ENCODE measurements at places on chromosomes 2 and 18.

- DNase-seq, result no peak
Measured at GRCh38 chr18:48137374-48138081, 207.1 kb upstream of the SMAD2 start.

DNA sequence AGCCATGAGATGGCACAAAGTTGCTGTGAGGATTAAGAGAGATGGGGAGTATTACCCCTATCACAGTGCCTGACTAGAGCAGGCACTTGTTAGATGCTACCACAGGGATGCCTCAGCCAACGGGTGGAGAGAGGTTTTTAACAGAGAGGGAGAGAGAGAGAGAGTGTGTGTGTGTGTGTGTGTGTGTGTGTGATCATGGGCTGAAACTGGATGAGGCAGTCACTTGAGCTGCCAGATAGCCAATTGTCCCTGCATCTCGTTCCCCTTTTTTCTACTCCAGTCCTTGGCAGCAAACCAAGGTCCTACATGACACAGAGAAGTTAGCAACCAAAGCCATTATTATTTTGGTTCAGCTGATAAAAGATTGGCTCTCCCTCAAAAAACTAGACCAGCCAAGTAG, 3.0 kb downstream of the CD8A start:
- no peak for DNase-seq

DNA sequence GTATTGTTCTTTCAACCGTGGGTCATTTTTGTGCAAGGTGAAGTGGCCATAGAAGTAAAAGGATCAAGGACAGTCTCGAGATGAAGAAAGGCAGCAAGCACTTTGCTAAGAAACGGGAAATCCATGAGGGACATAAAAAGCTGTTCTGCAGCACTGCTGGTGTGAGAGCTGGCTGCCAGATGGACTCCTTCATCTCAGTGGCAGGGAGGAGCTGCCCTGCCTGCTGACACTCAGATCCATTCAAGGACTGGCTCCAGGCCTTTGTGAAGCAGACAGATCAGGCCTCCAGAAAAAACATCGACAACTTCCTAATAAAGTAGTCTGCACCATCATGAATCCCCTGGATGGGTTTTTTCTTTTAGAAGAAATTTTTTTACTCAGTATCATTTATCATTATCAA, 29.5 kb downstream of the RMC1 start:
- no peak for DNase-seq

DNA sequence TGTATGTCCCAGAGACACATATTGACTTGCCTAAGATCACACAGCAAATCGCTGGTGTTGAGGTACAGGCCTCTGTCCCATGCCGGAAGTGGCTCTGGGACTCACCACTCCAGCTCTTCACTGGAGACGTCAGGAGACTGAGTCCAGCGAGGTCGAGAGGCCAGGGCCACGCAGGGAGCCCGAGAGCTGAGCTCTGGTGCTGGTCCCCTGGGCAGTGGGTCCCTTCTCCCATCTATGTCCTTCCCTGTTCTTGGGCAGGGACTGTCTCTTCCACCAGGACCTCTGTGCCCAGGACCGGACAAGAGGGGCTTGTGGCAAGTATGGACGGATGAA, 62.4 kb upstream of the TWIST2 start:
- DNase-seq, result no peak

GRCh38 chr18:15165048-15165447, 417.1 kb downstream of the ANKRD30B start:
- DNase-seq, result no peak

DNA sequence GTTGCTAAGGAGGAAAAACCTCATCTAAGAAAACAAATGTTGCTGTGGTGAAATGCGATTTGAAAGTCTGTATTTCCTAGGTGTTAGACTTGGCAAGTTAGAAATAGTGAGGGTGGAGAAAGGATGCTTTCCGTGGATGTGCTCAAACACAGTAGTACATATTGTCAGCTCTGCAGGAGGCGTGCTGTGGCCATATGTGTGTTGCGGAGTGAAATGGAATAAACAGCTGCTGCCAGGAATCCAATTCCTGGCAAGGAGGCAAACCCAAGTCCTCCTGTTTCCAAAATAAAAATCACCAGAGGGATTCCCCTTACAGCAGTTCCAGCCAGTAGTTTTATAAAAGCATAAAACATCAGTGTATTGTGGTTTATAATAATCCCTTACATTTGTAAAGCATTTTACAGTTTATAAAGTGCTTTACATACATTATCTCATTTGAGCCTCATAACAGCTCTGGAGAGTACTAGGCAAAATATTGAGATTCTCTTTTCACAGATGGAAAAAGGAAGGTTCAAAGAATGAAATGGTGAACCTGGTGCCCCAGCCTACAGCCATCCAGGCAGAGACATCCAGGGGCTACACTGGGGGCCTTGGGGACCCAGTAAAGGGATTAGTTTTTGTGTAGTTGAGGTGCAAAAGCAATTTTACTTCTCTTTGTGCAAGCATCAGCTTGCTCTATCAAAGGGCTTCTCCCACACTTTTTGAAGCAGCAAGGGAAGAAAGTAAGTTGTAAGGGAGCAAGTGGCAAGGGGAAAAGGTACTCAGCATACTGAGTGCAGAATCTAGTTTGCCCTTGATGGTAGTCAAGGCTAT, 206.0 kb downstream of the AGPS start:
- DNase-seq, result no peak

DNA sequence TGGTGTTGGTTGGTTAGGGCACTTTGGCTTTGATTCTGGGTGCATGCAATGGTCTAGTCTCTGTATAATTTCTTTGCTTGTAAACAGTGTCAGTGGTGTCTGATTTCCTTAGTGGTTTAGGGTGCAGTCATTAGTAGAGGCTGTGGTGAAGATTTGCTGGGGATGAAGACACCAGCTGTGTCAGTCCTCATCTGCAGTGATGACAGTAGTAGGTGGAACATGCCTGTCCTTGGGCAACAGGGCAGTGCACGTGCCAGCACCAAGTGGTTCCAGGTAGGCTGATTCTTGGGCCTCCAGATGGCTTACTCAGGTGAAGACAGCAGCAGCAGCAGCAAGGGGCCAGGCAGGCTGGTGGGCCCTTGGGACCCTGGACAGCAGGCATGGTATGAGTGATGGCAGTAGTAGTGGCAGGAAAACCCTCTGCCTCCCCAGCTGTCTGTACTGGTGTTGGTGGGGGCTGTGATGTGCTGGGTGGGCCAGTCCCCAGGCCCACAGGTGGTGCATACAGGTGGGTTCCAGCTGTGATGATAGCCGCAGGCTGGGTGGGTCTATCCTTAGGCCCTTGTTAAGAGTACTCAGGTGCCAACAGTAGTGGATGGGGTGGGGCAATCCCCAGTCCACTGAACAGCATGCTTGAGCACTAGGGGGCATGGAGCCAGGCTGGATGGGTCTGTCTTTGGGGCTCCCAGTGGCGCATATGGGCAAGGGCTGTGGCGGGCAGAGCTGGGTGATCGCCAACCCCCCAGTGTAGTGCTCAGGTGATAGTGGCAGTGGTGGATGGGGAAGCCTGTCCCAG, 140.7 kb upstream of the THUMPD2 start:
- DNase-seq, result no peak

- no peak for DNase-seq
Measured at GRCh38 chr2:203691149-203691548, 15.3 kb upstream of the CD28 start.

DNA sequence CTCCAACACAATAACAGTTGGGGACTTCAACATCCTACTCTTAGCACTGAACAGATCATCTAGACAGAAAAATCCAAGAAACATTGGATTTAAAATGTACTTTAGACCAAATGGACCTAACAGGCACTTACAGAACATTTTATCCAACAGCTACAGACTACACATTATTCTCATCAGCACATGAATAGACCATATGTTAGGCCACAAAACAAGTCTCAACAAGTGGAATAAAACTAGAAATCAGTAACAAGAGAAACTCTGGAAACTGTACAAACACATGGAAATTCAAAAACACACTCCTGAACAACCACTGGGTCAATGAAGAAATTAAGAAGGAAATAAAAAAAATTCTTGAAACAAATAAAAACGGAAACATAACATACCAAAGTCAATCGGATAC, 117.5 kb downstream of the ACVR1 start:
- no peak for DNase-seq

DNA sequence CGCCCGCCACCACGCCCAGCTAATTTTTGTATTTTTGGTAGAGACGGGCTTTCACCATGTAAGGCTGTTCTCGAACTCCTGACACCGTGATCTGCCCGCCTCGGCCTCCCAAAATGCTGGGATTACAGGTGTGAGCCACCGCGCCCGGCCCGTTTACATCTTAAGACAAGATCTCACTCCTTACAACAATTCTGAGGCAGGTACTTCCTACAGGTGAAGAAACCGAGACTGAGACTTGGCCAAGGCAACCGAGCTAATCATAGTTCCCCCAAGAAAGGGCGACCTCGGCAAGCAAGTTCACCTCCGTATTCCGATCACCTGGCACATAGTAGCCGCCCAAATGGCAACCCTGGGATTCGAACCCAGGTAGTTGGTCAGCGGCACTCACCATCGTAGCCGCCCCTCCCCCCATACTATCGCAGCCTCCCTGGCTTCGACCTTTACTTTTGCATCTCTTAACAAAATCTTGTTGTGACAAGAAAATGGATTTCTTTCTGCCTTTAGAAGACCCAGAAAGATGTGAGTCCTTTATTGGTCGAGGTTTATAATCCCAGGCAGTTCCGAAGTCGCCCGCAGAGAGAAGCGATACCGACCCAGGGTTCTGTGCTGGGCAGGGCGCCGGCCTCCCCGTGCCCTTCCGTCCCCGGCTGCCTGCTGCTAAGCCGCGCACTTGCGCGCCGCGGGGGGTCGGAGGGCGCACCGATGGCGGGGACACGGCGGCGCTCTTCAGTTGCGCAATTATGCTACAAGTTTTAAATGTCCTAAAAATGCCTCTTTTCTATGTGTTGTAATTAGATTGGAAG, 1.1 kb upstream of the FZD5 start:
- no peak for DNase-seq

- no peak for DNase-seq
Measured at GRCh38 chr2:62147610-62148301, 48.2 kb upstream of the B3GNT2 start.

GRCh38 chr2:95122197-95122551, 566 bp upstream of the MRPS5 start:
- no peak for DNase-seq

Measured in HL-60 (cell line).